ENCODE measurements at places on chromosomes 4 and X. TPM values are rescaled to one million over a fixed set of nuclear protein-coding genes. Genes with fewer than 3 reads are reported as not detected.
A peak's percentile ranks its signal among the peaks of the same experiment; 100 is the strongest.

Gene SERTM2
- 0.03 TPM for polyA plus RNA-seq

Gene SMIM20
- 60.8 TPM for polyA plus RNA-seq

Gene AMER1
- 2.4 TPM for polyA plus RNA-seq

Gene RBM46
- not detected for polyA plus RNA-seq

DNA sequence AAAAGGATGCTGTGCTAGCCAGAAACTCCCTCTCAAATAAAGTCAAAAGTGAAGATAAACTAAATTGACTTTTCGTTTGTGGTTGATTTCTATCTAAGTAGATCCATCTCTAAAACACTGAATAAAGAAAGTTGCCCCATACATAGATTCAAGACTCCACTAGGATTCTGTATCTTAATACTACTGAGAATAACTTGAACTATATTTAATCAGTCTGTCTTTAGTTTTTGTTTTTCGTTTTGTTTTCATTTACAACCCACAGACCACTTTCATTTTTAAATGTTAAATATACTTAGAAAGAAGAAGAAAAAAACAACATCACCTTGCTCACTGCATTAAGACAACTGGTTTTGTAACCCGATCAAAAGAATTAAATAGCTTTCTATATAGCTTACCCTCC, 655.0 kb downstream of the RPA4 start:
- DNase-seq: no peak

- no peak for DNase-seq
Observed at GRCh38 chr4:82839624-82840023, 41.0 kb upstream of the SCD5 start.

GRCh38 chrX:34365471-34365870, 233.4 kb upstream of the FAM47A start:
- peak; percentile 14 for DNase-seq

DNA sequence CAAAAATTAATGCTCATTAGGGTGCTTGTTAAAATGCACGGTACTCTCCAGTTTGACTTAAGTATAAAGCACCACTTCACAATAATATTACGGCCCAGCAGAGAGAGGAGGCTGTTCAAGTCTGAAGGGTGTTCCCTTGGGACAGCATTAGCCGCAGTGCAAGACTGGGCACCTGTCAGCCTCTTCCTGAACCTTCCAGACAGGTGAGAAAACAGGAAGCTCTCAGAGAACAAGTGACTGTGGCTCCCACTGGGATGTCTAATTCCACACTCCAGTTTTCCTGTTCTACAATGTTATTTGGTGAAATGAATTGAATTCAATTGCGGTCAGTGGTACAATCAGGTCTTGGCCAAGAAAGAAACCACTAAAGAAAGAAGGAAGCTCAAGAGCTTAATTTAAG, 414.4 kb downstream of the SMARCA1 start:
- no peak for DNase-seq

GRCh38 chrX:37829721-37830120, 17.6 kb downstream of the DYNLT3 start:
- DNase-seq: no peak

DNA sequence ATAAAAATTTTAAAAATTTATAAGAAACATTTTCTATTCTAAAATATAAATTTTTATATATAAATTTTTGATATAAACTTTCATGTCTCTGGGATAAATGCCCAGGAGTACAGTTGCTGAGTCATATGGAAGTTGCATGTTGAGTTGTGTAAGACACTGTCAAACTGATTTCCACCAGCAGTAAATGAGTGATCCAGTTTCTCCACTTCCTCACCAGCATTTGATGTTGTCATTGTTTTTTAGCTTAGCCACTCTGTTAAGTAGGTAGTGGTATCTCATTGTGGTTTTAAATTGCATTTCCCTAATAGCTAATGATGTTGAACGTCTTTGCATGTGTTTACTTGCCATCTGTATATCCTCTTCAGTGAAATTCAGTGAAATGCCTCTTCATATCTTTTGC, 66.5 kb downstream of the MAMLD1 start:
- DNase-seq: no peak

GRCh38 chr4:15636818-15637217, 18.3 kb downstream of the FBXL5 start:
- no peak for DNase-seq

GRCh38 chr4:183588691-183589090, 70.3 kb downstream of the RWDD4 start:
- DNase-seq: no peak

- DNase-seq: no peak
Observed at GRCh38 chr4:185467101-185467500, 4.4 kb downstream of the CCDC110 start.

DNA sequence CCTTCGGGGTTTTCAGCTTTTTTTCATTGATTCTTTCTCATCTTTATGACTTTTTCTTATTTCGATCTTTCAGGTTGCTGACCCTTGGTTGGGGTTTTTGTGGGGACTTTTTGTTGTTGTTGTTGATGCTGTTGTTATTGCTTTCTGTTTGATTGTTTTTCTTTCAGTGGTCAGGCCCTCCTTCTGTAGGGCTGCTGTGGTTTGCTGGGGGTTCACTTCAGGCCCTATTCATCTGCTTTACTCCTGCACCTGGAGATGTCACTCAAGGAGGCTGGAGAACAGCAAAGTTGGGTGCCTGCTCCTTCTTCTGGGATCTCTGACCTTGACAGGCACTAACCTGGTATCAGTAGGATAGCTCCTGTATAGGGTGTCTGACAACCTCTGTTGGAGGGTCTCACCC, 39.9 kb upstream of the PCDH18 start:
- no peak for DNase-seq

- no peak for DNase-seq
Observed at GRCh38 chr4:39037491-39037825, 5.2 kb upstream of the TMEM156 start.

- no peak for DNase-seq
Observed at GRCh38 chrX:14356401-14356800, 172.9 kb upstream of the GLRA2 start.

GRCh38 chr4:4427886-4428285, 41.0 kb downstream of the NSG1 start:
- DNase-seq: no peak

- peak; percentile 47 for DNase-seq
Observed at GRCh38 chr4:152572417-152573086, 36.7 kb upstream of the FBXW7 start.
